ENCODE measurements at places on chromosomes 13 and 19.

DNA sequence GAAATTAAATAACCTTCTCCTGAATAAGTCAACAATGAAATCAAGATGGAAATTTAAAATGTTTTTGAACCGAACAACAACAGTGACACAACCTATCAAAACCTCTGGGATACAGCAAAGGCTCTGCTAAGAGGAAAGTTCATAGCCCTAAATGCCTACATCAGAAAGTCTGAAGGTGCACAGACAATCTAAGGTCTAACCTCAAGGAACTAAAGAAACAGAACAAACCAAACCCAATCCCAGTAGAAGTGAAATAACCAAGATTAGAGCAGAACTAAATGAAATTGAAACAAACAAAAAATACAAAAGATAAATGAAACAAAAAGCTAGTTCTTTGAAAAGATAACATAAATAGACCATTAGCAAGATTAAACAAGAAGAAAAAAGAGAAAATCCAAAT is 9.0 kb downstream of the UGGT2 start:
- DNase-seq, result no peak

DNA sequence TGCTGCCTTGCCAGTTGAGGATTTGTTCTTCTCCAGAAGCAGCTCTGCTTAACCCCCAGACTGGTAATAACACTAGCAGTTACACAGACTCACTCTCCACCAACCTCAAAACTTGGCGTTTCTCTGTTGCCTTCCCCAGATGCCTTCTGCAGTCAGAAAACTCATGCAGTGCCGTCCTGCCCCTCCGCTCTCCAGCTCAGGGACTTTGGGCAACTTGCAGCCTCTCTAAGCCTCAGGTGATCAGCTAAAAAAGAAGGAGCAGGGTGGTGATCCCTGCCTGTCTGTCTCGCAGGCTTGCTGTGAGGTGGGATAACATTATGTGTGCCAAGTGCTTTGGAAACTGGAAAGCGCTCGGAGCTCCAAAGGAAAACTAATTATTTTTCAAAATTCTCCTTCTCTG is 391.6 kb downstream of the HS6ST3 start:
- DNase-seq, result no peak

DNA sequence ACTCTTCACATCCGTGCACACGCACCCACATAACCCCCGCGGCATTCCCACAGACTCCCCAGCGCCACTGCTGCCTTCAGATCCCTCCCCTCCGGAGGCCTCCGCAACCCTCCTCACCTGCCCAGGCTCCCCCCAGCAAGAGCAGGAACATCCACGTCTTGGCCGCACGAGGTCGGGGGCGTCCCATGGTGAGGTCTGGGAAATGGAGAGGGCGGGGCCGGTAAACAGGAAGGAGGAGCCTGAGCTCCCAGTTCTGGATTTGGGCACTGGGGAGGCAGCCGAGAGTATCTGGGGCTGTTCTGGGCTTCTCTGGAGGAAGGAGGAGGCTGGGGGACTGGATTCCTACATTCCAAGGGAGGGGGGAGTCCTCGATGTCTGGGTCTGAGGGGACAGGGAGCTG is 423 bp downstream of the KLK8 start:
- no peak for DNase-seq

DNA sequence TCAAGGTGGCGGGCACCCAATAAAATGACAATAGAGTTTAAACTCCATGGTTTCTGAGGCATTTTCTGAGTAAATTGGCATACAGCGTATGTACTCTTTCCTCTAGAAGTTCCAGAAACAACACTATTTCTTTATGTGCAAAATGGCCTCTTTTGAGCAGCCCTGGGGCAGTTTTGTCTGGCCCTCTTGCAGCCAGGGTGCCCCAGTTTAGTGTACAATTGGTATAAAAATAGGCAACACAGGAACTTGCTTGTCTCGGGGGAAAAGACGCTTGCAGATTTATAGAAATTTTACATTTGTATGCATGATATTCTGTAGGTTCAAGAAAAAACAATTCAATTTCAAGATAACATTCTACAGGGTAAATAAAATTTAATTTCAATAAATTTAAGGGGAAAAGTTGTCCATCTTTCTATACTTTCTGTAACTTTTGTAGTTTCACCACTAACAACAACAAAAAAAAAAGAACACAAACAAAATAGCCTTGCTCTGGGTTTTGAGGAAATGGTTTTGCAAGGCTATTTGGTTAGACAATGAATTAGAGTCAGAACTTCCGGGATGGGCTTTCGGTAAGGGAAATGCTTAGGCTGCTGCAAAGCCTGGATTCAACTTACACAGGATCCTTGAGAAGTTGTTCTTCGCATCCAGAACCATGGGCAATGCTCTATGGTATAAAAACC is 45.3 kb downstream of the LRCH1 start:
- no peak for DNase-seq

- no peak for DNase-seq
Measured at GRCh38 chr13:49132479-49133002, 87.6 kb upstream of the MLNR start.

GRCh38 chr13:75818968-75819225 is 182.8 kb downstream of the LMO7 start:
- no peak for DNase-seq

DNA sequence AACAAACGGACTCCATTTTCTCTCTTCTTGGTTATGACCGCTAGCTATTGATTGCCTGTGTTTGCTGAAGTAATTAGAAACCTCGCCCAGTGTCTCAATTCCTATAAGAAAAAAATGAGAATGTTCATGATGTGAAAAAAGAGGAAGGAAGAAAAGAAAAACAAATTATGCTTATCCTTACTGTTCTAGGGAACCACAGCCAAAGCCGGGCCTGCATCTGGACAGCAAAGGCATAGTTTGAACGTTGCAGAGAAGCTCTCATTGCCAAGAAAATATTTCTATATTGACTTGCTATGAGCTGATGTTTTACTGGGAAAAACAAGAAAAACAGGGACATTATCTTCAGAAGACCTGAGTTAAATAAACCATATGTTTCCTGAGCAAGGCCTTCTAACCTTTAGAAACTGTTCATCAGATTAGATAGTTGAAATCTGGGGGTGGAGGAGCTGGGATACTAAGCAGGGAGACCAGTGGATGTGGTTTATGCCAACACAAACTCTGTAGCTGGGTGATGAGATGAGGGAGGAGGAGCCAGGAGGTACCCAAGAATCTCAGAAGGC is 55.0 kb downstream of the EFNB2 start:
- DNase-seq, result no peak

- DNase-seq, result no peak
Measured at GRCh38 chr13:112814905-112815585, 125.2 kb downstream of the ATP11A start.

DNA sequence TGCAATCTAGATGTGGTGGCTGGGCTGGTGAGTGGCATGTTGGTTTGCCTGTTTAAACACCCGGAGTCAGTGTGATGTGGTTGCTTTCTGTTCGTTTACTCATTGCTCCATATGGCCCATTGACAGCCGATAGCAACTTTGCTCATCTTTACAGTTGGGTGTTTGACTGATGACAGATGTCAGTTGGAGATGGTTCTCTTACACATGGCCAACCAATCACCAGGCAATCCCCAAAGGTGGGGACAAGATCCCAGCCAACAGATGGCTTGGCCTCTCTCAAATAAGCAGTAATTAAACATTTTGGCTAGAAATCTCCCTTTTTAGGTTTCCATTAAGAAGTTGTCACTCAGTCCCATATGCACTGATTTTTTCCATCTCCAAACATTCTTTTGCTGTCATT is 497.1 kb upstream of the ARGLU1 start:
- DNase-seq, result no peak

- DNase-seq, result no peak
Measured at GRCh38 chr13:80010846-80011245, 330.1 kb downstream of the SPRY2 start.

DNA sequence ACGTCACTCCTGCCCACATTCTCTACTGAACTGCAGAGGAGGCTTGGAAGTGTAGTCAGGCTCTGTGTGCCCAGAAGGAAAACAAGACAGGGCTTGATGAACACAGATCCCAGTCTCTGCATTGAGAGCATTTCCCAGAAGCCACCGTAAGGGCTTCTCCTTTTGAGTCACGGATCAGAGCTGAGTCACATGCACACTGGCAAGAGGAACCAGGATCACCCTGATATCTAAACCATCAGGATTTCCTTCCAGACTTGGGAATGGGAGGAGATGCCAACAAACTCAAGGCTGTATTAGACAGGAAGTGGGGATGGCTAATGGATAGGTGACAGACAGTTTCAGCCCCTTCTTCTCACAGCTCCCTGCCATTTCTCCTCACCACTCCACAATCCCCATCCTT is 17.7 kb upstream of the FBXO17 start:
- DNase-seq, result no peak

DNA sequence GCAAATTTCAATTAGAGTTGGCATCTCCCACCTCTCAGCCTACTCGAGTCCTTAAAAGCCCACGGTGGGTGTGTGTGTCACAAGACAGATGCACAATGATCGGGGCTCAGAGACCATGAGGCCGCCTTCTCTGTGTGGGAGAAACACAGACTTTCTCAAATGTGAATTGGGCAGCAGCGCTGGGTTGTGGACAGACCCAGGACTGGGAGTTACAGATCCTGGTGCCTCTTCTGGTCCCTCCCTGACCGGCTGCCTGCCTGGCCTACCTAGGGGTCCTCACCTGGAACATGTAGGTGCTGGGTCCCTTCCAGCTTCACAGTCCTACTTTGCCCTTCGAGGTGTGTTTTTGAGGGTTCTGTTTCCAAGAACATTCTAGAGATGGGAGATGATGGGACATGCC is 4.9 kb downstream of the CEACAM8 start:
- DNase-seq, result no peak

GRCh38 chr19:3698974-3699740 is 1.1 kb downstream of the PIP5K1C start:
- DNase-seq, result peak; percentile 61

GRCh38 chr13:27792393-27793218 is at the start of gene GSX1:
Gene GSX1 (plus strand): TSS chr13:27792483. CDS start chr13:27792691, 208 bp downstream.
- DNase-seq, result no peak
